ENCODE measurements at places on chromosomes 2 and 18. TPM values are rescaled to one million over a fixed set of nuclear protein-coding genes. Genes with fewer than 3 reads are reported as not detected.

Gene CYS1
- 2.0 TPM for total RNA-seq

Gene DES
- 2.3 TPM for total RNA-seq

Gene CYP1B1
- 7.8 TPM for total RNA-seq

Gene ATP8B1
- total RNA-seq: 2.5 TPM

Gene MTA3
- total RNA-seq: 37.0 TPM

Gene GAREM1
- total RNA-seq: 22.0 TPM

Gene ANKRD62
- 0.16 TPM for total RNA-seq

Gene MEP1B
- 0.78 TPM for total RNA-seq

Gene ST8SIA5
- 10.8 TPM for total RNA-seq

Gene RAB17
- 0.16 TPM for total RNA-seq

GRCh38 chr2:97645112-97645694 is 659 bp upstream of the COX5B start:
- no peak for DNase-seq

GRCh38 chr2:106885971-106886915 is at the start of gene ST6GAL2:
TSS of gene ST6GAL2 (minus strand) at chr2:106886167. CDS start at chr2:106843977, 42,190 bp downstream.
- peak; percentile 57 for DNase-seq

- no peak for DNase-seq
Observed at GRCh38 chr2:3634596-3635121, 23.3 kb upstream of the ALLC start.

GRCh38 chr2:164755952-164756351 is 85.7 kb downstream of the COBLL1 start:
- no peak for DNase-seq

GRCh38 chr18:48534364-48534763 is 4.5 kb upstream of the CTIF start:
- DNase-seq: no peak

- DNase-seq: no peak
Observed at GRCh38 chr2:37711308-37711731, 39.9 kb upstream of the CDC42EP3 start.

- DNase-seq: no peak
Observed at GRCh38 chr18:2111456-2111855, 459.8 kb downstream of the METTL4 start.

GRCh38 chr18:63161761-63162195 is 157.8 kb downstream of the BCL2 start:
- DNase-seq: peak; percentile 71

GRCh38 chr2:207561386-207562080 is 31.8 kb downstream of the CREB1 start:
- no peak for DNase-seq

DNA sequence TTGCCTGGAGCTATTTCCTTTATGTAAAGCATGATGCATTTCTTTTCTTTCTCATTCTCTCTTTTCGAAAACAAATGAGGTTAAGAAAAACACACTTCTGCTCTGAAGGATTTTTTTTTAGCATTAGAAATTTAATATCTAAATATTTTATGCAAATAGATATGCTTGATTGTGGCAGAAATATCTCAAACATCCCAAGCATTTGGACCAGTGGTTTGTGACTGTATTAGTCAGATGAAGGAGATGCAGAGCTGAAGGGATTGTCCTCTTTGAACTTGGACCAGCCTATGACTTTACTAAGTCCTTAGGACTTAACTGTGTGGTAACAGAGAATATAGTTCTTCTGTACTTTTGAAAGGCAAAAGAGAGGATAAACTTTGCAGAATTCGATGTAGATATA is 335.9 kb upstream of the NT5C1B start:
- DNase-seq: no peak

DNA sequence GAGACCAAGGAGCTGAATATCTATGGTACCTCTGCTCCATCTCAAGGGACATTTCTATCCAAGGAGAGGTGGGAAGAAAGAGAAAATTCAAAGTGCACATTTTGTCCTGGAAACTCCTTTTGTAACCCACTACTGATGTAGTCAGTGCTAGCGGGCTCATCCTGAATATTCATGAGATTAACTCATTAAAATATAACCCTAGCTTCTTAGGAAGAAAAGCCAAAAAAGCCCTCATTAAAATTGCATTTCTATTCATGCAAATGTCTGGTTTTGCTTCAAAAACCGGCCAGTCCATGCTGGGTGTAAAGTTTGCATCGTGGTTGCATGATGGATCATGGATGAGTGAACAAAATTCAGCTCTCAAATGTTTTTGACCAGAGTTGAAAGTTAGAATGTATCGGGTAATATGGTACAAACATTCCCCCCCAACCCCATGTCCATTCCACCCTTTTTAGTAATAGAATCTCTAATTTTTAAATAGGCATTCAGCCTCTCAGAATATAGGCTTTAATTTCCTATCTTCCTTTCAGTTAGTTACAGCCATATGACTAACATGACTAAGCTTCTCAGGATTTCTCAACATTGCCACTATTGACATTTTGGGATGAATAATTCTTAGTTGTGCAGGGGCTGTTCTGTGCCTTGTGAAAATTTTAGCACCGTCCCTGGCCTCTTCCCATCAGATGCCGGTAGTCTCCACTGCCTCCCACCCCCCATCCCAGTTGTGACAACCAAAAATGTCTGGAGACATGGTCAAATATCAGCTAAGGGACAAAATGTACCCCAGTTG is 104.2 kb upstream of the RND3 start:
- DNase-seq: no peak

GRCh38 chr2:192004188-192004963 is 157.5 kb upstream of the CAVIN2 start:
- DNase-seq: no peak

DNA sequence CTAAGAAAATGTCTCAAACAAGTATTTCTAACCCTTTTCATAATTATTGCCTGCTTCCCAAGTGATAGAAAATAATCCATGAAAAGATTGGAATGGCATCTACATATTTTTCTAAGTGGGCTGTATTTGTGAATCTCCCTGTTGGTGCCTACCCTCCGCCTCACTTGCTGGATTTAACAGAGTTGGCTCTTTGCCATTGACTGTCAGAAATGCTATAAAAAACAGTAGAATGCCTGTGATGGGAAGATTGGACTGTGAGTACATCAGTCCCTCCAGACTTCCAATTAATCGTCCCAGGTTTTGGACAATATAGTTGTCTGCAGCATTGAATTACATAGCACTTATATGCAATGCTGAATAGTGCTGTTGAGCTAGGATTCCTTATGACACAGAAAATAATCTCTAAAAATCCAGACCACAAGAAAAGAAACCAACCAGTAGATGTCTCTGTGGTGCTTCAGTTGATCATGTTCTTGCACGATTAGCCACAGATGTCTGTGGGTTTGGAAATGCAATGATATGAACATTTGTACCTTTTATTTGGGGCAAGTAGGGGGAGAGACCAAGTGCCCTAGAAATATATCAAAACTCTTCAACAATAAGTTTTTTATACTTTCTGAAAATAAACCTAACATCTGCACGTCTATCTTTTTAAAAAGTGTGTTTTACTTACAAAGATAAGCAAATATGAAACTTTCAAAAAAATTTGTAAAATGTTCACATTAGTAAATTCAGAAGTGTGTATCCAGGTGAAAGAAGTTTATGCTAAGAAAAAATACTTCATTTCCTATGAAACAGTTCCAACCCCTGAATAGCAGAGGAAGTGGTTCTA is 88.5 kb downstream of the DYNAP start:
- DNase-seq: no peak

- DNase-seq: no peak
Observed at GRCh38 chr2:136013955-136014354, 28.5 kb upstream of the DARS1 start.

- DNase-seq: no peak
Observed at GRCh38 chr2:189514104-189514503, 66.5 kb downstream of the SLC40A1 start.

DNA sequence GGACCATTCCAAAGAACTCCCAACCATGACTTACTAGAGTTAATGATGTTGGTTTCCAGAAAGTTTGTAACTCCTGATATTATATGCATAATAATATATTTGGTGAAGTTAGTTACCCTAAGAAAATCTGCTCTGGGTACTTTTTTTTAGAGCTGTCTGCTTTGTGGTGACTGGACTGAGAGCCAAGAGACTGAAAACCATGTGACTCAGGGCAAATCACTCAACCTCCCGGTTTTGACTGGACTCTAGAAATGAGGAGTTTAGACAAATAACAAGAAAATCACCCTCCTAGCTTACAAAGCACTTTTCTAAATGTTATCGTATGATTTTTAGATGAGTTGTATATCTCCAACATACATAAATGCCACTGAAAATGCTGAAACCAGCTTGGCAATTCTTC is 138.3 kb upstream of the RND3 start:
- DNase-seq: no peak

GRCh38 chr2:45554073-45554741 is 56.9 kb downstream of the SRBD1 start:
- no peak for DNase-seq

DNA sequence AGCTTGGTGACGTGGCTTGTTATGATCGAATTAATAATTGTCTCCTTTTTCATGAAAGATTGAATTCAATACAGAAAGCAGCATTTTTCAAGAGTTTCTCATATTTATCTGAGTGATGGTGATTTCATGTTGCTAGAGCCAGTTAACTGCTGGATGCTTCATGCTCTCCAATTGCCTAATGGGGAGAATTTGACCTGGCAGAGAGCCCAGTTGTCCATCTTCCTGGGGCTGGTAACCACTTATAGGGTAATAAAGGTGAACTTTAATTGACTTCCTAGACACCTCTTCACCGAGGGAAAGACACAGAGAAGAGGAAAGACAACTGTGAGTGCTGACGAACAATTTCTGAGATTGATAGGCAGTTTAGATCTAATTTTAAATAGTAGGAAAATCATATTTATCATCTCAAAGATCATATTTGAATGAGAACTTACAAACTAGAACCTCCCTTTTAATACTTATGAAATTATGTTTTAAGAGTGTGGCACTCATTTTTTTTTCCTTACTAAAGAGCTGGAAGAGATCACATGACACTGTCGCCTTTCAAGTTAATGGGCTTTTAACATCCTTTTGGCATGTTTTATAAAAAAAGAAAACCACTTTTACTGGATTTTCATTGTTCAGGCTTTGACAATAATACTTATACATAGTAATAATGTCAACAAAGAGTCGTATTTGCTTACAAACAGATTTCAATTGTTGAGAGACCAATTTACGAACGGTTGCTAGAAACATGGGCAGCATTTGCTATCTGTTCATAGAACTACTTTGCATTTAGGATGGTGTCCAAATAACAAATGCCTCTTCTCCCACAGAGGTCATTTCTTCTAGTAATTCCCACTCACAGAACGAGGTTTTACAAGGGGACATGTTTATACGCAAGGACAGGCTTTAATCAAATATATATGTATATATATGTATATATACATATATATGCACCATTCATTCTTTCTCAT is 153.3 kb downstream of the RAPGEF4 start:
- DNase-seq: no peak

DNA sequence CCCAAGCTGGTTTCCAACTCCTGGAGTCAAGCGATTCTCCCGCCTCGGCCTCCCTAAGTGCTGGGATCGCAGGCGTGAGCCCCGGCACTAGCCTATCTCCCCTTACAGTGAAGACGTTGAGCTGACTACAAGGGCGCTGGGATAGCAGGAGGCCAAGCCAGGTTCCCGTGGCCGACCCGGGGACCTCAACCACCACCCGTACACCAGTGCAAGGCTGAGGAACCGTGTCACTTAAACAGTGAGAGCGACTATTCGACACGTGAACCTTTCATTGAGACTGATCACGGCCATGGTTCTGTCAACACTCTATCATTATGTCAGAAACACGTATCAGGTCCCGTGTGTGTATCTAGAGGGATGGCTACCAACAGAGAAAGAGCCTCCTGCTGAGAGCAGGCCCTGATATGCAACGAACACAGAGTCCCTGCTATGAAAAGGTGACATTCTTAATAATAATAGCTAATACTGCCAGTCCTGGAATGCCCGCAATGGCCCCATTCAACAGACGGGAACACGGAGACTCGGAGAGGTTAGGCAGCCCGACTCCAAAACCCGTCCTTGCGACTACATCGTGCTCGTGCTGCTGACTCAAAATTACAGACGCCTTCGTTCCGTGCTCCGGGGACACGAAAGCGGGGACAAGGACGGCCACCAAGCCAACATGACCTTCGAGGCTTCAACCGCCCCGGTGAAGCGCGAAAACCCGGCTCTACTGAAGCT is 833 bp downstream of the AFG3L2 start:
- no peak for DNase-seq

DNA sequence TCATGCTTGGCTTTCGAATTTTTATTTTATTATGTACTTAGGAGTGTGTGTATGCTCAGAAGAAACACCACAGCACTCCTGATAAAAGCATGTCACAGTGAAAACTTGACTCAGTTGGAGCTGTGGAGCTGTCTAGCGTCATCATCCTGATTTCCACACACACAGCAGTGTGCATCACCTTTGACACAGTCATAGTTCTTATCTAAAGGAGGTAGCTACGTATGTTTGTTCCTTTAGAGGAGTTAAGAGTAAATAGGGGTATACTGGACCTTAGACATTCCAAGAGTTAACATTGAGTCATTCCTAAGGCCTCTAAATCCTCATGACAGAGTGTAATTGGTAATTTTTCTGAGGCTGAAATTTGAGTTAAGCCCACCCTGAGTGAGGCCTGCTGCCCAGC is 96.9 kb downstream of the PHLPP1 start:
- DNase-seq: no peak

GRCh38 chr2:53826587-53827397 is 33.0 kb downstream of the GPR75 start:
- no peak for DNase-seq

DNA sequence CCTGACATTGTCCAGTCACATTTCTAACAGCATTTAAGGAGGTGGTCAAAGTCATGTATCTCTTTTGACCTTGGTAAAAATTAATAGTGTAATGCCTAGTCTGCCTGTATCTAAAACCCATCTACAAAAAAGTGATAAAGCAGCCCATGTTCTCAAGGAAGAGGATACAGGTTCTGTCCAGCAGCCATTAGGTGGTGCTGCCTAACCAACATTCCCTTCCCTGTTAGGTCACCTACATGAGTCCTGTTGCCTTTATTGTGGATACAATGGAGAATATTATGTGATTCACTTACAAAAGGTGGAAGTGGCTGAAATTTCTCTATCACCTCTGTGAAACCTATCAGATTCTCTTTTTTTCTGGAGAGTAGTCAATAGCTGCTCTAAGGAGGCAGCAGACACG is 52.5 kb downstream of the AQP4 start:
- DNase-seq: no peak

- DNase-seq: no peak
Observed at GRCh38 chr2:28447943-28448792, 47.7 kb upstream of the PLB1 start.

DNA sequence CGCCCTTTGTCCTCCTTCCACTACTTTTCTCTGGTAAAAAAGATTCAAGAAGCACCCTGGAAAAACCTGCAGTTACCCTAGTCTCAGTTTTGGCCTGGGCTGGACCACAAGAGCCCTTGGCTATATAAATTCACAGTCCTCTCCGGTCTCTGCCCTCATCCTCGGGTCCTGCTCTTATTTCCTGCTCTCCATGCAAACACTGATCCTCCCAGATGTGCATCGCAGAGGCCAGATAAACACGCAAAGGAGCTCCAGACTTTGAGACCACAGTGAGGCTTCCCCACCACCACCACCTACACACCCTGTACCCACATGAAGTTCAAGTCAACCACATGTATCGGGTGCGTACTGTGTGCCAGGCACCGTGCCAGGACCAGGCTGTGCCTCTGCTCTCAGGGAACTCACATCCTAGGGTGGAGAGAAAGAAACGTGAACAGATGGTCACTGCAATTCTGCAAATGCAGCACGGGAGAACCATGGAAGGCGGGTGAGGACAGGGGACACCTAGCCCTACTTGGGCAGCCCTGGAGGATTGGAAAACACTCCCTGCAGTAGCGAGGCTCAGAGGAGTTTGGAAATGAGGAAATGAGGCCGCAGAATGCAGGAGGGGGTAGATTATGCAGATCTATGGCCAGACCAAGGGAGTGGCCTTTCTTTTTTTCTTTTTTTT is 7.4 kb downstream of the CTDSP1 start:
- DNase-seq: peak; percentile 36

- DNase-seq: no peak
Observed at GRCh38 chr2:215918901-215919599, 94.3 kb downstream of the MREG start.
